ENCODE measurements at places on chromosomes 12 and 14.

DNA sequence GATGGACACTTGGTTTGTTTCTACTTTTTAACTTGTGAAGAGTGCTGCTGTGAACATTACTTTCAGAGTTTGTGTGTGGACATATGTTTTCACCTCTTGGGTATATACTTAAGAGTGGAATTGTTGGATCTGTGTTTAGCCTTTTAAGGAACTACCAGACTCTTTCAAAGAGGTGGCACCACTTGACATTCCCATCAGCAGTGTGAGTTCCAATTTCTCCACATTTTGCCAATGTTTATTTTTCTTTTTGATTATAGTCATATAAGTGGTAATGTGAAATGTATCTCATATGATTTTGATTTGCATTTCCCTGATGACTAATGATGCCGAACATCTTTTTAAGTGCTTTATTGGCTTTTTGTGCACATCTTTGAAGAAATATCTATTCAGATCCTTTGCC, 44.8 kb downstream of the ARHGAP5 start:
- no peak for DNase-seq

DNA sequence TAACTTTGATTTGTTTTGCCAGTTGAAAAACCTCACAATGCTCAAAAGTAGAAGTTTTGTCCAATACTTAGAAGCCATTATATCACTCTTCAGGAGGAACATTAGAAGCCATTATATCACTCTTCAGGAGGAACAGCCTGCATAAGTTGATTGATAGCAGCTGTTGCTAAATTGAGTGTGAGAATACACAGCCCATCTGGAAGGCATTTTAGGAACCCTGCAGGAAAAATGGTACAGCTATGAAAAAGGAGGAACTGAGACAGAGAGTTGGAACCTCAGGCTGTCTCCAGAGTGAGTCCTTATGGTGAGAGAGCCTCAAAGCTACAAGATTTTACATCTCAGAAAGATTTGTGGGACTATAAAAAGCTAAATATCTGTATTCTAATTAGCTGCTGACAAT, 207.0 kb downstream of the MYRFL start:
- DNase-seq: no peak

DNA sequence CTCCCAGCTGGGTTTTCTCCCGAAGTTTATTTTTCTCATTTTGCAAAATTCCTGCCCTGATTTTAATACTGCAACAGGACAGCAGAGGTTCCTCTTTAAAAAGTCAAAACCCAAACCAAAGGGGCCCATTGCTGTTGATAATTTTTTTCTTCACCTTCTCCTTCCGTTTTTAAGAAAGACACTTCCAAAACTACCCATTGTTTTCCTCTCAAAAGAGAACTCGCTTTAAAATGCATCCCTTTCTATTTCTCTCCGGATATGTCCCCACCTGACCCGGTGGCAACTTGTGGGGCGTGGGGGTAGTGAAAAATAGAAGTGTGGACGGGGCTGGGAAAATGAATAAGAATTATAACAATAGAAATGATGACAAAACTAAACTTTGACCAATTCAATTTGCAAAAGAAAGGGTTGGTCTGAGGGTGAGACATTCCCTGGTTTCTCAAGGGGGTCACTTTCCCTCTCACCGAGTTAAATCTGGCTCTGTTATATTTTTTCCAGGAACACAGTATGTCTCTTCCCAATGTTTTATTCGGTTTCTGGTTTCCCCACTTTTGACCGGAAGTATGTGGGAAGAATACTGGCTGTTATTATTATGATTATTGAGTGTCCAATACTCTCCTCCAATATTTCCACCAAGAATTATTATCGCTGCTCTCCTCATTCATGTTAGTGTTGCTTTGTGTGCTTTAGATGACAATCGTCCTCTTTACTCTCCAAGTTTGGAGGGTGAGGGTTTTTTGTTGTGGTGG, 4.1 kb upstream of the TBX5 start:
- DNase-seq: no peak

DNA sequence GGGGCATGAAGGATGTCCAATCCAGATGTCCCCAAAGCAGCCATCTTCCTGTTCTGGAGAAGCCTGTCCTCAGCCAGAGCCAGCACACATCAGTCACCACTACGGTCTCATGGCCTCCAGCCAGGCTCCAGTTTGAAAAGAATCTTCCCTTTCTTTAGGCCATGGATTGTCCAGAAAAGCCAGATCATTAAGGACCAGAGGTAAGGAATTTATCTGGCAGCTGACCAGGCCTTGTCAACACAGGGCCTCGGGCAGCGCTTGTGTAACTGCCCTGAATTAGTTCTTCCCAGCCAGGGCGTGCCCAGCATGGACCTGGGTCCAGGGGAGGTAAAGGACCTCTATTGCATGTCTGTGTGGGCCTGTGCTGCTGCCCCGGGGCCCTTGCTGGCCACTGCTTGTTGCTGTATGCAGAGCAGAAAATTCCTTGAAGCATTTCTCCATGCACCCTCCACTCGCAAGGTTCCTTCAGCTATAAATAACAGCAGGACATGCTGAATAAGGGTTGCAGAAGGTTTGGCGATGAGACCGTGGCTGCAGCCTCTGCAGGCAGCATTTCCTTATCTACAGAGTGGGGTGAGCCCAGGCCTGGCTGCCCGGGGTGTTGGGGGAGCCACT, 21.7 kb upstream of the VPS37B start:
- DNase-seq: no peak

GRCh38 chr14:63672417-63673180, 30.9 kb upstream of the WDR89 start:
- no peak for DNase-seq
